ENCODE measurements at places on chromosomes 5 and 9. TPM values are rescaled to one million over a fixed set of nuclear protein-coding genes. Genes with fewer than 3 reads are reported as not detected.

Gene PCSK1
- total RNA-seq, result 9.6 TPM

Gene FAM153A
- total RNA-seq, result 3.3 TPM

- DNase-seq, result no peak
These were observed 45.5 kb upstream of the MPDZ start for GRCh38 chr9:13324988-13325387.

Gene KCNN2
- total RNA-seq, result 0.27 TPM

Gene FGF18
- total RNA-seq, result 1.0 TPM

Gene SNCB
- total RNA-seq, result not detected

Gene GFRA3
- not detected for total RNA-seq

GRCh38 chr5:1722877-1723276, 76.8 kb downstream of the MRPL36 start:
- no peak for DNase-seq

DNA sequence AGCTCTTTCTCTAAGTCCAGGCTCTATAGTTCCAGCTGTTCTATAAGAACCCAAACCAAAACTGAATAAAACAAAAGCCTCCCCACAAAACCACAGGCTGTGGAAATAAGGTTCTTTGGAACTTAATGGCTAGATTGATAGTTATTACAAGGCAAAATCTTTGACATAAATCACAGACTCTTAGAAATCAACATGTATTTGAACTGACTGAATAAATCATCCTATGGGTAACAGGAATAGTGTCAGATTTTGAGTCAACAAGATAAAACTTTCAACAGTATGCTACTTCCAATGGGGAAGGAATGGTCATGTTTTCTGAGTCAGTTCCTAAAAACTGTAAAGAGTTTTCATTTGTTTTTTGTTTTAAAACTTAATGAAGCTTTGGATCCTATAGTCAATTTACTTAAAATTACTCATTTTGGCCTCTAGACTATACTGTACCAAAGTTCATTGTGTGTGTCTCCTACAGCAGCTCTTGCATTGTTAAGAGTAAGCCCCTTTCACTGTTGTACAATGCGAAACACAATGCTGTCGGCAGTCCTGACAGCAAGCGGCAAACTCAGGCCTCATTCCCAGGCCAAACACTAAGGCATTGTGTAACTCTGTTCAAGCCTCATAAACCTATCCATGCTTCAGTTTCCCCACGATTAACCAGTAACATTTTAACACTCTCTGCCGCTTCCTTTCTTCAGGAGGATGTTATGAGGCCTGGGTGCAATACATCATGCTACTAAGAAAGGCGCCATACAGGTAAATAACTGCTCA, 134.1 kb downstream of the ARL15 start:
- DNase-seq, result no peak

- no peak for DNase-seq
These were observed 3.0 kb upstream of the UBE2R2 start for GRCh38 chr9:33813712-33814641.

GRCh38 chr9:37919246-37919955, 15.5 kb upstream of the SLC25A51 start:
- no peak for DNase-seq

Gene LIX1
- total RNA-seq, result 0.89 TPM

Gene CTXN3
- not detected for total RNA-seq

Gene GRM6
- not detected for total RNA-seq
